ENCODE measurements at places on chromosomes 2 and 18. TPM values are rescaled to one million over a fixed set of nuclear protein-coding genes. Genes with fewer than 3 reads are reported as not detected.

SMARCAL1 gene
- 22.0 TPM for total RNA-seq

ATF2 gene
- total RNA-seq: 23.8 TPM

DIPK1C gene
- not detected for total RNA-seq

SH2D6 gene
- not detected for total RNA-seq

Data from epithelial cell of alveolus of lung (primary cell).